ENCODE measurements at places on chromosomes 1 and 21. TPM values are rescaled to one million over a fixed set of nuclear protein-coding genes. Genes with fewer than 3 reads are reported as not detected.

DNA sequence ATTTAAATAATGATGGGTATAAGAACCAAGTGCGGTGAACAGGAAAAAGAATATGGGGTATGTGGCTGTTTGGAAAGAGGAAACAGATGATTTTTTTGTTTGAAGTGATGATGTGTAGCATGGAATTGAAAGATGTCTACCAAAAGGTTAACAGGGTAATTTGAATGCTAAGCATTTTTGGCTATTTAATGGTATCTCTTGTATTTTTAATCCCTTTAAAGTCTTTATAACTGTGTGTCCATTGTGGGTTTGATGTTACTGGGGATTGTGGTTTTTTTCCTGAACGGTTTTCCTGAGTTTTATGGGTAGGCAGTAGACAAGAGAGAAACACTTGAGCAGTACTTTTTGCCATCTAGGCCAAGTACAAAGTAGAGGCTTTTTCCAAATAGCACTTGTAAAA, 63.2 kb downstream of the PRDM2 start:
- no peak for DNase-seq

DNA sequence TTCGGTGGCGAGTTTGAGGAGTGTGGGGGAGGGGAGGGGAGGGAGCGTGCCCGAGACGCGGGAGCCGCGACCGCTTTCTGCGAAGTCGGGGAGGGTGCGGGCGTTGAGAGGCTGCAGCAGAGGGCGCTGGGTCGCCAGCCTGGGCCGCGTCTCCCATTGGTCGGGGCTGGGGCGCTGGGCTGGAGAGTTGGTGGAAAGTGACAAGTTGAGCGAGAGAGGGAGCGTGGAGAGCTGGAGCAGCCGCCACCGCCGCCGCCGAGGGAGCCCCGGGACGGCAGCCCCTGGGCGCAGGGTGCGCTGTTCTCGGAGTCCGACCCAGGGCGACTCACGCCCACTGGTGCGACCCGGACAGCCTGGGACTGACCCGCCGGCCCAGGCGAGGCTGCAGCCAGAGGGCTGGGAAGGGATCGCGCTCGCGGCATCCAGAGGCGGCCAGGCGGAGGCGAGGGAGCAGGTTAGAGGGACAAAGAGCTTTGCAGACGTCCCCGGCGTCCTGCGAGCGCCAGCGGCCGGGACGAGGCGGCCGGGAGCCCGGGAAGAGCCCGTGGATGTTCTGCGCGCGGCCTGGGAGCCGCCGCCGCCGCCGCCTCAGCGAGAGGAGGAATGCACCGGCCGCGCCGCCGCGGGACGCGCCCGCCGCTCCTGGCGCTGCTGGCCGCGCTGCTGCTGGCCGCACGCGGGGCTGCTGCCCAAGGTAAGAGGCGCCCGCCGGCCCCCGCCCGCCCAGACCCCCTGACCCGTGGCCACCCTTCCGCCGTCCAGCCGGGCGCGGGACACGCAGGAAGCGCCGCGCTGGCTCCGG, at the start of gene ROR1:
ROR1 (plus strand) TSS at position 203 of the 802 bp plus-strand sequence.
- no peak for DNase-seq

- no peak for DNase-seq
These were observed 12.3 kb upstream of the PHC2 start for GRCh38 chr1:33443080-33443704.

- DNase-seq: no peak
These were observed 199.3 kb downstream of the DSCAM start for GRCh38 chr21:40647706-40648105.

DNA sequence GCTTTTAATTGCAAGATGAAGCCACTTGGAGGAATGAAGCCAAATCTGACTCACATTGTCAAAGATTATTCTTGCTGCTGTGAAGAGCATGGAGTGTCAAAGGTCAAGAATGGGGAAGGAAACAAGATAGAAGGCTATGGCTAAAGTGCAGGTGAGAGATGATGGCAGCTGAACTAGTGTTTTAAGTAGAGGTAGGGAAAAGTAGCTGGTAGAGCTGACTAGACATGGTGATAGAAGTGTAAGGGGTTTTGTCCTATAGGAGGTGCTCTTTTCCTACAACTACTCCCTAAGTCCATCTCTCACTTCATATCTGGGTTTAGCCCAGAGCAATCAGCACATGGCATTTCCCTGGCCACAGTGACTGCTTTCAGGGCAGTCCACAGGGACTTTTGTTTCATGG, 11.8 kb downstream of the UBE2T start:
- DNase-seq: no peak

- no peak for DNase-seq
These were observed 91.5 kb upstream of the TLR5 start for GRCh38 chr1:223234534-223234933.

GRCh38 chr1:1827089-1827848, 49.0 kb upstream of the NADK start:
- DNase-seq: no peak

GRCh38 chr21:41328660-41329607, 12.3 kb downstream of the FAM3B start:
- DNase-seq: no peak

DNA sequence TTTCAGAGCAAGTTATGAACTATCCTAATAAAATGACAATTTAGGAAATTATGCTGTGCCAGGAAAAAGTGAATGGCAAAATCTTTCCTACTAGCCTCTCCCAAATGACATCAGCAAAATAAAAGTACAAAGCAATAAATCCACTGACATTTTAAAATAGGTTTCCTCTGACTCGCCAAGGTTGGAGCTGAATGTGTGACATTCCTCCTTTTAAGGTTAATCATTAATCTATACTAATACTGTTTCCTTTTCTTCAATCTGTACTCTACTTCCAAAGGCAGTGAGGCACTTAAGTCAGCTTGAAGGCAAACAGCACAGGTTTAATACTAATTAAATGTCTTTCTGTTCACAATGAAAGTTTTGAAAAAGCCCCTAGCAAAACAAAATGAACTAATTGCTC, 15.7 kb downstream of the RNF19B start:
- DNase-seq: peak; percentile 80

CLCA4 gene
- not detected for total RNA-seq

CRP gene
- not detected for total RNA-seq

SMPDL3B gene
- 17.2 TPM for total RNA-seq

FCER1G gene
- total RNA-seq: not detected

OLFML2B gene
- 9.0 TPM for total RNA-seq

Measured in epithelial cell of proximal tubule (primary cell).